ENCODE measurements at places on chromosomes 1 and 21.

DNA sequence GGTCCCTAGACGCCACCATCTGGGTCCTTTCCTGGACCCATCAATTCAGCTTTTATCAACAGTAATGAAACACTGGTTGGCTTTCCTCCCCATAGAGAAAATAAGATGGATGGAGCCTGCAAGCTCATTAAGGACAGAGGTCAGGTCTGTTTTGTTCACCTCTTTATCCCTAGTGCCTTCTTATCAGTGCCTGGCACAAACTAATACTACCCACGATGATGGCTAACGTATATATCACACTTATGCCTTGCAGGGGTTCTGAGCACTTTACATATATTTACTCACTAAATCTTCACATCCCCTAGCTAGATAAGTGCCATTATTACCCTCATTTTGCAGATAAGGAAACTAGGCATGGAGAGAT lies 5.1 kb upstream of the UBXN10 start:
- no peak for DNase-seq

DNA sequence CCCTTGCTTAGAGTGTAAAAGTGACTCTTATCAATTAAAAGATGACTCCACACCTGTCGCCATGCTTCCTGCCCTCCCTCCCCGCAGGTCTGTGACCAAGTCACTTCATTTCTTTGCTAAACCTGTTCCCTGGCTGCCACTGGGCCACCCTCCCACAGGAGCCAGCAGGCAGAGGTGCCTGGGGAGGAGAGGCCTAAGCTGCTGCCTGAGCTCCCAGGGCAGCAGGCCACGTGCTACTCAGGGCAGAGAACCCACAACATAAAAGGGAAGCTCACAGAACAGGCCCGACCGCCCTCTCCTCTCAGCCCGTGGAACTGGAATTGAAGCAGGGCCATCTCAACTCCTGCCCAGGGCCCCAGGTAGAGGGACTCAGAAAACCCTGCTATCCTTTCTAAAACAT lies 4.9 kb downstream of the C1orf198 start:
- no peak for DNase-seq

- DNase-seq = no peak
Observed at GRCh38 chr1:201719812-201720521, 109.0 kb upstream of the IPO9 start.

- no peak for DNase-seq
Observed at GRCh38 chr21:45765375-45765774, 121.8 kb downstream of the PCBP3 start.

DNA sequence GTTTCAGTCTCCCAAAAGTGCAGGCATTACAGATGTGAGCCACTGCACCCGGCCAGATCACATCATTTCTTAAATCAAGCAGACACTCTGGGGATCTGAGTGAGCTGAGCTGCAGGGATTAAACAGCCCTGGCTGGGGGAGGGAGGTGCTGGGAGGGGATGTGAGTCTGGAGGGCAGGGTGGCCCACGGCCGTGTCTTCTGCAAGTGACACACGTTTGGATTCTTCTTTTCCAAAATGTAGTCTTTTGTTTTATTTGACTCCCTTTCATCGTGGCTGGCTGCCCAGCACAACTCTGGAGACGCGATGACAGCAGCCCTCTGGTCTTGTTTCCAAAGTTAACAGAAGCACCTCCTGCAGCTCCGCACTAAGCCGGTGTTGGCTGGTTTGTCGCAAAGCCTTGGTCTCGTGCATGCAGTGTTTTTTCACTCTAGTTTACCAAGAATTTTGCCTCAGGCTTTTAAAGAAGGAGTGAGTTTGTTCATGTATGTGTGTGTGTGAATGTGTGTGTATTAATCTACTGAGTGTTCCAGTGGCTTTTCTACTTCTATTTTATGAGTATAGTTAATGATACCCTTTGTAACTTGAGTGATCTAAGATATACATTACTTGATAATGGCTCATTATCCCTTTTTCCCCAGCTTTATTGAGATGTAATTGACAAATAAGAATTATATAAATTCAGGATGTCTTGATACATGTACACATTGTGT lies 2.8 kb upstream of the KRTAP10-5 start:
- DNase-seq = no peak

DNA sequence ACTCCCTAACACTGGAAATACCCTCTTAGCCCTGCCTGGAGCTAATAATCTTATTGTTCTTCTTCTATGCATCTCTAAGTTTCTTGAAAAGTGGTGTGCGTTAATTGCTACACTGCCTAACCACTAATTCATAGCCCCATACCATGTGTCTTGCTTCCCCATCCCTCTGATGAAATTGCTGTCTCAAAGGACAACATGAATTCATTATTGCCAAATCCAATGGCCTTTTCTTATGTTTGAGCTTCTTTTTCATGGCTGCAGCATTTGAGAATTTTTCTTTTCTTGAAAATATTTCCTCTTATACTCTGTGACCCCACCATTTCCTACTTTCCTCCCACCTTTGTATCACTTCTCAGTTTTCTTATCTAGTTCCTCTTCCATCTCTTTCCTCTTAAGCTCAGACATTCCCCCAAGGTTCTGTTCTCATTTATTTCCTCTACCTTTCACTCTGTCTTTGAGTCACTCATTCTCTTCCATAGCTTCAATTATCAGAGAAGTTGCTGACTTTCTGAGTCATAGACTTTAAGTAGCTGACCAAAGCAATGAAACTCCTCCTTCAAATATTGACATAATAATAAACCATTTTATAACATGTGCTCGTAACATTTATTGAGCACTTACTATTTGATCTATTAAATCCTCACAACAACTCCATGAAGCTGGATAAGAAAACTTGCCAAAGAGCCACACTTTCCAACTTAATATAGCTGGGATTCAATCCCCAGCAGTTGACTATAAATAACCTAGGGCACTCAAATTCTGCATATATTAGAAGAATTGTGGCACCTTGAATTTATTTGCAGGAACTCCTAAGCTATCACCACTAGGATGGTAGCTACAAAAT lies 35.5 kb upstream of the ATP6V1G3 start:
- DNase-seq = no peak

DNA sequence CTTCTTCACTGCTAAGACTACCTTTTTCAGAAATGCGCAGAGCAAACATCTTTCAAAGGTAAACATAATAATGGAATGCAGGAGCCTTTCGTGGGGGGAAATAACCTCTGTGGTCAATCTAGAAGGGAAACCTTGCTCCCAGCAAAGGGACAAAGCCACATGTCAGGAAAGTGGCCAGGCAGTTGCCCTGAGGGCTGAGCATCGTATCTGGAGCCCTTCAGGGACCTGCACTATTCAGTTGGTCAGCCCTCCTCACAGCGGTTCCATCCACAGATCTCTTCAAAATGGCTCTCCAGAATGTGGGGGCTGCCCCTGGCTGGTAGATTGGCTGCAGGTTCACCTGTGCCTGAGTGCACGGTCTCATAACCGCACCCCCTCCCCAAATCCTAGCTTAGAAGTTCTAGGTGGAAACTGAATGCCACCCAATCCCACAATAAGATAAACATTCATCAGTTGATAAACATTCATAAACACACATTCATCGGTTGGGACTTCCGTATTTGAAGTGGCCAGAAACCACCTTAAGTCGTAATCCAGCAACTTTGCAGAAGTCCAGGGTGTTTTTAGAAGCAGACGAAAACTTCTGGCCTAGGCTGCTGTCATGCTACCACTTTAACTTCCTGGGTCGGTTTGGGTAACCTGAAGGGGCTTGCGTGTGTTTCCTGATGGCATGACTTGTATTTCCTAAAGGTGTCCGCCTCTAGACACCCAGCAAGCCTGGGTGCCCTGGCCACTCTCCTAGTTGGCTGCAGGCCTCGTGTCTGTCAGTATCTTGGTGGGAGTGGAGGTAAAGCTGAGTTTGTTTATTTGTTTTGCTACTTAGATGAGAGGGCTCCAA lies 50.5 kb downstream of the RASSF5 start:
- DNase-seq = peak; percentile 50

DNA sequence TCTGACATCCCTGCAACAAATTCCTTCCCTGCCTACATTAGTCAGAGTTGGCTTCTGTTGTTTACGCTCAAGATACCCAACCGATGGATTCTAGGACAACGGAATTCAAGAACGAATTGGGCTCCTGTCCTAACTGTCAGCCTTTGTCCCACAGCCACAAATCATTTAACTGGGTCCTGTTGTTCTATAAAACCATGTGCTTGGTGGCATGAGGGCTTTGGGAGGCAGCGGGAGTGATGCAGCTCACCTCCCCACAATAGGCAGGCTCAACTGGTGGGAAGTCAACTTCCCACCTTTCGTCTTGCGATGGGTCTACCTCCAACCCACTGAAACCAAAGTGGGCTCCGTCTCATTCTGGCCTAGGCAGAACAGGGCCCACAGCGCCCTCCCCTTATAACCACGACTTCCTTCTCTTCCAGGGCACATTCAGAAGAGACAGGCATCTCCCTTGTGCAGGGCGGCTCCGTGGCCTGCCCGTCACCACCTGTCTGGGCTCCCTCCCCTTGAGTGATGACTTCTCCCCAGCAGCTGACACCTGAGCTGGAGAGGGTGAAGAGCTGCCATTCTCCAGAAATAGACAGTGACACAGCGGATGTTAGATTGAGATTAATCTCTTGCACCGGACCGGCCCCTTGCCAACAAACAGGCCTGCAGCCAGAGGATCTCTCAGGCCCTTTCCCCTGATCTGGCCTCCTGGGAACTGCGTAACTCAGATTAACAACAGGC lies 26.5 kb downstream of the LRRC38 start:
- DNase-seq = no peak

GRCh38 chr1:26411624-26412074 lies 1.0 kb downstream of the LIN28A start:
- no peak for DNase-seq
